ENCODE measurements at places on chromosomes 12 and 14.

GRCh38 chr12:100248886-100249285, 18.0 kb downstream of the DEPDC4 start:
- H3K4me1 ChIP-seq: peaks cover 7% of the 10 kb centered on the region
- H3K4me3 ChIP-seq: no peak overlapping the region
- H3K27me3 ChIP-seq: no peaks in the 10 kb centered on the region
- H3K27ac ChIP-seq: no peak overlapping the region
- no peak for DNase-seq

GRCh38 chr14:58243790-58244555, 670 bp upstream of the PSMA3 start:
- H3K4me1 ChIP-seq: peaks cover 16% of the 10 kb centered on the region
- no peaks in the 10 kb centered on the region for H3K36me3 ChIP-seq
- H3K27ac ChIP-seq: peak overlapping the region; percentile 82

- H3K27ac ChIP-seq: no peak overlapping the region
- H3K4me3 ChIP-seq: no peak overlapping the region
- H3K4me1 ChIP-seq: no peaks in the 10 kb centered on the region
Observed at GRCh38 chr12:124045671-124046455, 72.8 kb downstream of the ZNF664 start.

GRCh38 chr14:65226824-65227604, 124.7 kb upstream of the MAX start:
- no peaks in the 10 kb centered on the region for H3K27me3 ChIP-seq
- H3K4me1 ChIP-seq: peaks cover 47% of the 10 kb centered on the region
- H3K36me3 ChIP-seq: no peaks in the 10 kb centered on the region
- H3K27ac ChIP-seq: peak overlapping the region; percentile 82
- peak; percentile 77 for DNase-seq

- H3K36me3 ChIP-seq: no peaks in the 10 kb centered on the region
- no peak for DNase-seq
- no peaks in the 10 kb centered on the region for H3K27me3 ChIP-seq
- no peak overlapping the region for H3K4me3 ChIP-seq
Observed at GRCh38 chr12:123614531-123614930, 12.6 kb downstream of the DDX55 start.

DNA sequence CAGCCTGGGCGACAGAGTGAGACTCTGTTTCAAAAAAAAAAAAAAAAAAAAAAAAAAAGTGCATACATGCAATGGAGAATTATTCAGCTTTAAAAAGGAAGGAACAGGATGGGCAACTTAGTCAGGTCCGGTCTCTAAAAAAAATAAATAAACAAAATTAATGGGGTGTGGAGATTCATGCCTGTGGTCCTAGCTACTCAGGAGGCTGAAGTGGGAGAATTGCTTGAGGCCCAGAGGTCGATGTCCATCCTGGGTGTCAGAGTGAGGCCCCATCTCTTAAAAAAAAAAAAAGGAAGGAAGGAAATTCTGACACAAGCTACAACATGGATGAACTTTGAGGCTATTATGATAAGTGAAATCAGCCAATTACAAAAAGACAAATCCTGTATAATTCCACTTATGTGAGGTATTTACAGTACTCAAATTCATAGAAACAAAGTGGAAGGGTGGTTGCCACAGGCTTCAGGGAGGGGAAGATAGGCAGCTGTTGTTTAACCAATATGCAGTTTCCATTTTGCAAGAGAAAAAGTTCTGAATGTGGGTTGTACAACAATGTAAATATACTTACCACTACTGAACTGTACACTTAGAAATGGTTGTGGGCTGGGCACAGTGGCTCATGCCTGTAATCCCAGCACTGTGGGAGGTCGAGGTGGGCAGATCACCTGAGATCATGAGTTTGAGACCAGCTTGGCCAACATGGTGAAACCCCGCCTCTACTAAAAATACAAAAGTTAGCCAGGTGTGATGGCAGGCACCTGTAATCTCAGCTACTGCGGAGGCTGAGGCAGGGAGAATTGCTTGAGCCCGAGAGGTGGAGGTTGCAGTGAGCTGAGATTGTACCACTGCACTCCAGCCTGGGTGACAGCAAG, 12.3 kb upstream of the APOF start:
- no peaks in the 10 kb centered on the region for H3K36me3 ChIP-seq
- no peak overlapping the region for H3K4me3 ChIP-seq
- no peak for DNase-seq
- peaks cover 6% of the 10 kb centered on the region for H3K4me1 ChIP-seq
- peak overlapping the region; percentile 18 for H3K27ac ChIP-seq
- H3K27me3 ChIP-seq: no peaks in the 10 kb centered on the region

GRCh38 chr12:132508491-132508740, 18.5 kb downstream of the FBRSL1 start:
- DNase-seq: no peak
- H3K27me3 ChIP-seq: no peaks in the 10 kb centered on the region
- H3K27ac ChIP-seq: no peak overlapping the region

DNA sequence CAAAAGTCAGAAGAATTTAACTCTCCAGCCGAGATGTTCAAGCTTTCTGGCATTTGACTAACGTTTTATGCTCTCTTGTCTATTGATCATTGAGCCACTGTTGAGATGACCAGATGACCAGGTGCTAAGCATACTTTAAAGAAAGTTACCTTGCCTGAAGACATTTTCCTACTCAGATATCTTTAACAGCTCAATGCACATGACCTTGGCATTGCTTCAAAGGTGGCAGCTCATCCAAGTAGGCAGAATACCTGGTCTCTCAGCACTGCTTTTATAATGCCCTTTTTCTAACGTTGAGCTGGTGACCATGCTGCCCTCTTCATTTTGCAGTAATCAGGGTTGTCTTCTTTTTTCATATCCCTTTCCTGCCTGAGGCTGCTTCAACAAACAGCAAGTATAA, 358.1 kb downstream of the RAD51B start:
- H3K36me3 ChIP-seq: no peaks in the 10 kb centered on the region
- peaks cover 67% of the 10 kb centered on the region for H3K4me1 ChIP-seq
- no peak for DNase-seq
- H3K27ac ChIP-seq: peak overlapping the region; percentile 28

- H3K36me3 ChIP-seq: no peaks in the 10 kb centered on the region
- no peak overlapping the region for H3K27ac ChIP-seq
- no peaks in the 10 kb centered on the region for H3K4me1 ChIP-seq
Observed at GRCh38 chr14:69535230-69535848, 39.3 kb downstream of the CCDC177 start.

DNA sequence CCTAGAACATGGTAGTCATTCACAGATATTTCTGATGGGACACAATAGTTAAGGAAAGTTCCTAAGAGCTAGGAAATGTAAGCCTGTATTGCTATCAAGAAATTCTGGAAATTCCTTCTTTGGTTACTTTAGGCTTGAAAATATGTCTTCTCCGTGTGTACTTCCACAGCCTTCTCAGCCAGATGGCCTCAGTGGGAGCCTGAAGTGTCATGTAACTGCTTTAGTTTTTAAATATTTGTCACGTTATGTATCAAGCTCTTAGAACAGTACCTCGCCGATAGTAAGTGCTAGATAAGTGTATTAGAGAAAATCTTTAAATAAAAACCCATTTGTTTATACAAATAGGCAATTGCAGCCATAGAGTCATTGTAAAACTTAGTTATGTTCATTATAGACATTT, 95.6 kb downstream of the DERA start:
- no peaks in the 10 kb centered on the region for H3K4me1 ChIP-seq
- no peak overlapping the region for H3K4me3 ChIP-seq
- no peaks in the 10 kb centered on the region for H3K36me3 ChIP-seq

DNA sequence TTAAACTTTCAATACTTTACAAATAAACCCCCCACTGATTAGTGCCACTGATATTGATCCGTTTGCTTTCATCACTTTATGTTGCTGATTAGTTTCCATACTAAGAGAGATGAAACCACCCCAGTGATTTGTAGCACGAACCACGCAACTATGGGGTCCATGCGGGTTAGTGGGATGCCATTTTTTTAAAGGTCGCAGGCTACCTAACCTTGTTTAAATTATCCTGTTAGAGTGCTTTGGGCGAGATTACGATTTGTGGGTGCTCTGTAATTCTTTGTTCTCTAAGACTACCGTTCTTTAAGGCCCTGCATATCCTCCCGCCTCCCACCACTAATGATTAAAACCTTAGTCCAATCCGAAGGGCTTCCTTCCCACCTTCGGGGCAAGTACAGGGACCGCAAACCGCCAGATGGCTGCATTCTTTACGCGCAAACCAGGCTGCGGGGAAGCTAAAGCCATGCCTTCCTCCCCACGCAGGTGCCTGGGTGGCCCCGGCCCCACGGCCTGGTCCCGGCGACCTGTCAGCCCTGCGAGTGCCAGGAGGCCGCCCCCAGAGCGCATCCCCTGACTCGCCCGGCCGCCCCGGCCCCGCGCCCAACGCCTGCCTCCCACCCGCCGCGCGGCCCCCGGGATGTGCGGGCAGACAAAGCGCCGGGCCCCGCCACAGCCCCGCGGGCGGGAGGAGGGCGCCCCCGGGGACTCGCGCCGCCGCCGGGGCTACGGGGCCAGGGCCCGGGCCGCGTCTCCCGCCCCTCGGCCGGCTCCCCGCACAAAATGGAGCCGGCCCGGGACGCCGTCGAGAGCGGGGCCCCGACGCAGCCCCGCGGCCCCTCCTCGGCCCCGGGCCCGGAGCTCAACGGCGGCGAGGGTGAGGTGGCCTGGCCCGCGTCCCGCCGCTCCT, 759 bp downstream of the NFYB start:
- H3K4me1 ChIP-seq: peaks cover 18% of the 10 kb centered on the region
- H3K36me3 ChIP-seq: no peaks in the 10 kb centered on the region
- peak overlapping the region; percentile 91 for H3K27ac ChIP-seq
- peak overlapping the region; percentile 75 for H3K4me3 ChIP-seq

DNA sequence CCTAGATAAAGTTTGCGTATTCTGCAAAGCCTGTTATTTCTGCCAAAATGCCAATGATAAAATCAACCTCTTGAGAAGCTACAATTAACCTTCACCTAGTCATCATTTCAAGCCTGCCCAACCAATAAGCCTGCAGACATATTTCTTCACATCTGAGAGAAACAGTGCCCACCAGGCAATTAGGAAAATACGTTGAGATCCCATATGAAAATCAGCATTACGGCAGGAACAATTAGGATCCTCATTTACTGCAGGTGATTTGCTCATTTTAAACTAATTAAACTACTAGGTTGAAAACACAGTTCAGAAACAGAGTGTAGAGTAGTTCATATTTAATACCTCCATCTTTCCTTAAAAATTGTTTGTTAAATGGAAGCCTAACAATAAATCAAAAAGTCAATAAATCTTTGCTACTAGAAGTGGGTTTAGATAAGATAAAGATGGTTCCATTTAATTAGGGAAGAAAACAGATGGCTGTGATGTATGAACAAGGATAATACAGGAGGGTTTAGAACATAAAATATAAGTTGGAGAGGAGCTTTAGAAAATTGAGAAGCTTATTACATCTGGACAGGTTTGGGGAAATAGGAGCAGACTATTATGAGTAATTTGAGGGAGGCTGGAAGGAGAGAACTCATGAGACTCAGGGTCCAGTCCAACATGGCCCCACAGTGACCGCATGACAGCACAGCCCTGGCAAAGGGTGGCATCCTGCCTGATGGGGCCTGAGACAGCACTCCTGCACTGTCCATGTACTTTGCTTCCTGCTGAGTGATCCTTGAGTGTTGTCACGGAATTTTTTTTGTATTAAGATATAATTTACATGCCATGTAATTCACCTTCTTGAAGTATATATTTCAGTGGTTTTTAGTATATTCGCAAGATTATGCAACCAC, 26.9 kb upstream of the PYGL start:
- H3K27ac ChIP-seq: no peak overlapping the region
- no peak overlapping the region for H3K4me3 ChIP-seq
- DNase-seq: no peak
- H3K27me3 ChIP-seq: no peaks in the 10 kb centered on the region
- H3K36me3 ChIP-seq: no peaks in the 10 kb centered on the region

GRCh38 chr12:49548822-49549648, 10.2 kb downstream of the KCNH3 start:
- no peak overlapping the region for H3K27ac ChIP-seq
- peak; percentile 51 for DNase-seq
- H3K4me3 ChIP-seq: no peak overlapping the region
- no peaks in the 10 kb centered on the region for H3K36me3 ChIP-seq
- peaks cover 8% of the 10 kb centered on the region for H3K4me1 ChIP-seq

Measured in hepatocyte (in vitro differentiated cells).